ENCODE measurements at places on chromosomes 6 and 20.

DNA sequence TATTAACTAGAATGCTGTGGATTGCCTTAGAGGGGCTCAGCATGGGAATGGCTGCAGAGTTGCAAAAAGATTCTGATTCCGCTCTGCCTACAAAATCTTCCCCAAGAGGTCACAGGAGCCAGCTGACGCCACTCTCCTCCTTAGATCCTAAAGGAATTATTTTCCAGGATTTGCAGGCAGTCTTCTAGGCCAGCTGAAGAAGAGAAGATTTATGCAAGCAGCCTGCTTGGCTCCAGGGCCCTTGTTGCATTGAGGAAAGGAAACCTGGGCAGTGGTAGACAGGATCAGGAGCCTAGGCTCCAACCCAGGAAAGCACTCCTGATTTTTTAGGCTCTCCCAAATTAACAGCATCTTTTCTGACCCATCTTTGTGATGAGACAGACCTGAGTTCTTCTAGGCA lies 245.8 kb downstream of the PKHD1 start:
- DNase-seq, result no peak

DNA sequence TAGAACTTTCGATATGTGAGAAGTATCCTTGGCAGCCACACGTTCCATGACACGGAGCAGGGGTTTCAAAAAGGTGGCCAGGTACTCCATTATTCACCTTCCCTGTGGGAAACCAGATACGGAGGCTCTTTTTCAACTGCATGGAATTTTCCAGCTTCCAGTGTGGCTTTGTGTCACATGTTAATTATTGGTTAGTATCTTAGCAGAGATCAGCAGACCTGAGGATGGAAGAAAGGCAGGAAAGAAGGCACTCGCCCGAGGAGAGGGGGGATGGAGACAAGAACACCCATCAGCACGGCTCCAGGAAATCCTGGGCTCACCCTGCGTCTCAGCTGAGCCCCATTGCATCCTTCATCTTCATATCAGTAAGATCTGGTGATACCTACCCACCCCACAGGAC lies 115.5 kb downstream of the PXDC1 start:
- DNase-seq, result no peak

- DNase-seq, result no peak
Observed at GRCh38 chr20:61439251-61439650, 187.2 kb downstream of the CDH4 start.

GRCh38 chr20:17169585-17170136 lies 57.2 kb upstream of the PCSK2 start:
- no peak for DNase-seq

- DNase-seq, result peak; percentile 40
Observed at GRCh38 chr6:69835414-69836179, 30.8 kb upstream of the COL19A1 start.

- DNase-seq, result no peak
Observed at GRCh38 chr20:20303742-20304141, 64.2 kb upstream of the INSM1 start.

- DNase-seq, result peak; percentile 91
Observed at GRCh38 chr6:136609873-136610706, 59.9 kb upstream of the MAP7 start.

GRCh38 chr6:106560996-106561685 lies 68.2 kb downstream of the RTN4IP1 start:
- DNase-seq, result peak; percentile 50

DNA sequence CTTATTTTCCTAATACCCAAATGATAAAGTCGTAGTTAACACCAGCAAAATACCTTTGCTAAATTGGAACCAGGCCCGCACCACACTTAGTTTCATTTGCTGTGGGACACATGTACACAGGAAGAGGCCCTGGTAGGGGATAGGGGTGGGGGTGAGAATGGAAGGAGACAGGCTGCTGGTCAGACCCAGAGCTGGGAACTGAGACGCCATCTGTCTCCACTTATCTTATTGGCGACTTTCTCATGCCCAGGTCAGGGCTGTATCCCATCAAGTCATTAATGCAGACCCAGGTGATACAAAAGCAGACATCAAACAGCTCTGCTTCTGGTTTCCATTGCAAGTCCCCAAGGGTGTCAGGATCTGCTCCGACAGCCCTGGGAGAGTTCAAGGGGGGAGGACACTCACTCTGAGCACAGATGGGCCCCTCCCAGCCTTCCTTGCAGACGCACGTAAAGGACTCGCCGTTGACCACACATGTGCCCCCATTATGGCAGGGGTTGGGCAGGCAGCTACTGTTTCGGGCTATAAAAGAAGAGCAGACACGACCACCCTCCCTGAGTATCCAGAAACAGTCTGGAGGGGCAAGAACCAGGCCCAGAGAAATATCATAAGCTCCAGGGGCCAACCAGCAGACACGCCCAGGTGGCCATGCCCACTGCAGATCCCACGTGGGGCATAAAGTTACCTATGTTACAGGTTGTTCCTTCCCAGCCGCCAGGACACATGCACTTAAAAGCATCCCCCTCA lies 29.2 kb downstream of the JAG1 start:
- no peak for DNase-seq

- DNase-seq, result no peak
Observed at GRCh38 chr6:10598084-10598960, 77.2 kb downstream of the GCNT2 start.

GRCh38 chr20:55880361-55880760 lies 125.0 kb downstream of the CBLN4 start:
- DNase-seq, result no peak

GRCh38 chr20:47377122-47377722 lies 20.7 kb upstream of the ZMYND8 start:
- no peak for DNase-seq

DNA sequence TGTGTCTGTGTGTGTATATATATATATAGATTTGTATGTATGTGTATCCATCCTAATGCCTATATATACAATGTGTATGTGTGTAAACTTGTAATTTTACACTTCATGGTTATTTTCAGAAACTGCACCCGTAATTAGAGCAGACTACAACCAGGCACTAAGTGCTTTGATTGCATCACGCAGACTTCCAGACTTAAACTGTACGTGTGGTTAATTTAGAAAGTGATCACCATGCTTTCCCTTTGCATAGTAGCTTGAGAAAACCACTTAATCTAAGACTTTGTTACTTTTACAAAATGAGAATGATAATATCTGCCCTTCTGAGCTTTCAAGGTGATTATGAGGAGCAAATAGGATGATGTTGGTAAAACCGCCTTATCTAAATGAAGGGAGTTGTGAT lies 50.1 kb upstream of the E2F3 start:
- DNase-seq, result no peak

DNA sequence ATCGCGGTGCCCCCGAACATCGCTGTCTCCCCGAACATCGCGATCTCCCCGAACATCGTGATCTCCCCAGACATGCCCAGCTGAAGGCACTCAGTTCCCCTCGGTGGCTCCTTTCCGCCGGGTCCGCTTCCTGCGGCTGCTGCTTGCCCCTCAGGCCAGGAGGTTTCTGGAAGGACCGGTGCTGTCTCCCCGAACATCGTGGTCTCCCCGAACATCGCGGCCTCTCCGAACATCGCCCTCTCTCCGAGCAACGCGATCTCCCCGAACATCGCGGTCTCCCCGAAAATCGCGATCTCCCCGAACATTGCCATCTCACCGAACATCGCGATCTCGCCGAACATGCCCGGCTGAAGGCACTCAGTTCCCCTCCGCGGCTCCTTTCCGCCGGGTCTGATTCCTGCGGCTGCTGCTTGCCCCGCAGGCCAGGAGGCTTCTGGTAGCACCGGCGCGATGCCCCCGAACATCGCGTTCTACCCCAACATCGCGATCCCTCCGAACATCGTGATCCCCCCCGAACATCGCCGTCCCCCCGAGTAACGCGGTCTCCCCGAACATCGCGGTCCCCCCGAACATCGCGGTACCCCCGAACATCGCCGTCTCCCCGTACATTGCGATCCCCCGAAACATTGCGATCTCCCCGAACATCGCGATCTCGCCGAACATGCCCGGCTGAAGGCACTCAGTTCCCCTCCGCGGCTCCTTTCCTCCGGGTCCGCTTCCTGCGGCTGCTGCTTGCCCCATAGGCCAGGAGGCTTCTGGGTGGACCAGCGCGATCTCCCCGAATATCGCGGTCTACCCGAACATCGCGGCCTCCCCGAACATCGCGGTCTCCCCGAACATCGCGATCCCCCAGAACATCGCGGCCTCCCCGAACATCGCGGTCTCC lies 808 bp downstream of the ULBP1 start:
- no peak for DNase-seq

GRCh38 chr6:111700135-111700690 lies 94.5 kb upstream of the TRAF3IP2 start:
- DNase-seq, result no peak

GRCh38 chr6:25487012-25487411 lies 165.0 kb upstream of the SCGN start:
- no peak for DNase-seq

DNA sequence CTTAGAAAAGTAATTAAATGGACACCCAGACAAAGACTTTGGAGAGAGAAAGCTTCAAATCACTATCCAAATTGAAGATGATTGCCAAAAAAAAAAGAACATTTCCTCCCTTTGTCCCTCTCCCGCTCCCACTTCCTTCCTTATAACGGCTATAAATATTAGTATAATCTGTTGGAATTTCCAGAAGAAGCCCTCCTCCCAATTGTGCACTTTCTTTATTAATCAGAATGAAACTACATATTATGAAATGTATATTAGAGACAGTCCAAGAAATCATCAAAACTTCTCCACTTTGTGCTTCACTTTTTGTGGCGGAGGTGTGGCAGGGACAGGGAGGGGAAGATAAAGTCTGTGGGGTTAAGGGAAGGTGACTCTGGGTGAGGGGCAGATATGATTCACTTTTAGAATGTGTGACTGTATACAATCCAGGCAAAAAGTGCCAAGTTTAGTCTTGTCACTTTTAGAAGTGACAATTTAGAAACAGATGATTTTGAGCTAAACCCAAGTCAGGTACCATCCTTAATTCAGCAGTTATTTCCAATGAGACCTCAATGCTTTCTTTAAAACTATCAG lies 195.0 kb upstream of the MARCKS start:
- no peak for DNase-seq

GRCh38 chr6:41161851-41162552 lies 914 bp downstream of the TREM2 start:
- no peak for DNase-seq

- DNase-seq, result no peak
Observed at GRCh38 chr20:46488451-46488850, 24.9 kb downstream of the ZNF334 start.

All from COLO829 (cell line).